Stimulated activated CD4-positive, alpha-beta T cell treated with anti-CD3 and anti-CD28 coated beads, TNF-alpha, amount 100 ng/mL, for 24 hours (primary cell): ENCODE measurements at places on chromosomes 2 and 18.

DNA sequence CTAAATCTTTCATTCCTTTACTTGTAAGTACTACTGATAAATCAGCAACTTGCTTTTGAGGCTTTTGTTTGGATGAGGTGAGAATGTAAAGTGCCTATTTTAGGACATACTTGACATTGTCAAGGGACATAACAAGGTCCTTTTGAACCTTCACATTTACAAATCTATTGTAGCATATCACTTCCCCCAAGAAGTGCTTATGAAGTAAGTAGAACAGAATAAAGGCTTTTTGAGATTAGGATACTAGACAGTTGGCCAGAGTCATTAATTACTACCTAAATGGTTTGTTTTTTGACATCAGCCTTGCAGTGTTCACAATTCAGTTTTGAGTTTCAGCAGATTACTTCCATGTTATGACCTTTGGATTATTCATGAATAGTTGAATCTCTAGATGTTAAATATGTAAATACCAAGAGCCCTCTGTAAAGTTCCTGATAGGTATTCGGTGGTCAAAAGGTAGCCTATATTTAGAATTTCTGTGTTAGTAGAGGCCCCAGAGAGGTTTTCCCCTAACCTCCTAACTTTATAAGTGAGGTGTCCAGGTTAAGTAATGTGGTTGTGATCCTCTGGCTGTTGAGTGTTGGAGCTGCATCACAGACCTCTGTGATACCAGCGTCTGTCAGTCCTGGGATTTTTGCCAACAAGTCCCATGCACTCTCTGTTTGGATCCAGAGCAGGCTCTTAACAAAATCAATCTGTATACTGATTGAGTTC, 67.2 kb downstream of the LCLAT1 start:
- DNase-seq, result no peak

GRCh38 chr18:34120294-34120693, 104.4 kb downstream of the NOL4 start:
- no peak for DNase-seq

GRCh38 chr18:46070815-46071652, 1.0 kb downstream of the PSTPIP2 start:
- DNase-seq, result no peak

GRCh38 chr2:205482399-205483081, 199.8 kb upstream of the NRP2 start:
- no peak for DNase-seq

DNA sequence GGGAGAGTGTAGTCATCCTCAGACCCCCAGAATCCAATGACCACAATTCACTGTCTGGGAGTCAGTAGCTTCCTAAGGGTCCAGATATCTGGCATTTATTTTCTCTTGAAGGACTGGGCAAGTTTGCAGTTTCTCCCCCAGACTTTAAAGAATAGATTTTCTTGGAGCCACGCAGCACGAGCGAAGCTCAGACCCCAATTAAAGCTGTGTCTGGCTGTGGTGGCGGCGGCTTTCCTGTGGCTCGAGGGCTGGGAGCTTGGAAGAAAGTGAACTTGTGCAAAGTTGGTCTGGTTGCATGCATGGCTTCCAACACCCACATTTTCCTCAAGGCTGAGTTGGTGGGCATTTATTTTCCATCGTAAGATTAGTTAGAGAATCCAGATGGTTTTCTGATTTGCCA, 105.0 kb downstream of the ACKR3 start:
- DNase-seq, result no peak

GRCh38 chr18:28736223-28736622, 559.3 kb upstream of the CDH2 start:
- no peak for DNase-seq

- DNase-seq, result no peak
Measured at GRCh38 chr2:74714691-74715080, 60.6 kb downstream of the SEMA4F start.

DNA sequence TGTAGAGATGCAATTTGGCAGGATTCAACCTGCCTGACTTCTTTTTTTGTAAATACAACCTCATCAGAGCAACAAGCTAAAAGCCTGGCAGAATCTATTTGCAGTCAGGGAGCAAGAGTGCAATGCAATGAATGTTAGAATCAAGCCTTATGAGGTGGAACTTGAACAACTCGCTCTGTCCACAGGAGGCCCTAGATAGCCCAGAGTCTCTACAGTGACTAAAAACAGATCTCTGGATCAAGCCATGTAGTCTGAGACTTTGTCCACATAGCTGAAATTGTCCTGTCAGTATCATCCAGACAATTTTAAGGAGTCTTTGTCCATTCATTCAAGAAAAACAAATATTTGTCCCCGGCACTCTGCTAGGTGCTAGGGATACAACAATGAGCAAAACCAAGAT, 32.0 kb upstream of the CDK5R2 start:
- DNase-seq, result no peak

DNA sequence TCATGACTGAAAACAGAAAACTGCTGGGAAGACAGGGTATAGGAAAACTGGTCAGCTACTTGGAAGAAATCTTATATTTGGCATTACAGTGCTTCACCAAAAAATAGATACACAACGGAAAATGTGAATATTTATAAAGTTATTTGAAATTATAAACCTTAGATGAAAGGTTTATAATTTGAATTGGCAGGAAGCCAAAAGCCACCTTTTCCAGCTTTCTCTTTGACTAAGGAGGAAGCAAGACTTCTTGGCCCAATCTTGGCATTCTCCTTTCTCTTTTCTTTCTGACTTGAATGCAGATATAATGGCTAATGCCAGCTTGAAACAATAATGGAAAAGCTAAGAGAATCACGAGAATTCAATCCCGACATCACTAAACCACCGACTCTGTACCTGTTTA, 196.5 kb upstream of the PIK3C3 start:
- no peak for DNase-seq

DNA sequence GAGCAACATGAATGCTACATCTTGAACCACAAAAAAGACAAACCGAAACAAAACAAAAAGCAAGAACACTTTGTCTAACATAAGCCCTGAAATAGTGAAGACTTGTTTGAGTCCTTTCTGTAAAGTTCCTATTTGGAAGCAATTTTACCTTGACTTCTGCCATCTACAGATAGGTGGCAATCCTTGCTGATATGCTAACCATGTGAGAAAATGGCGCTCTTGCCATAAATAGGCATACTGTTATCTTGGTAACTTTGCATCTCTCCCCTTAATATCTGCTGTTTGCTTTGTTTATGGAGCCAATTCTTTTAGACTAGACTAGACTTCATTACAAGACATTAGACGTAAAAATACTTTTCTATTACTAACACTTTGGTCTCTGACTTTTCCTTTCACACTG, 49.4 kb upstream of the PNPT1 start:
- no peak for DNase-seq
